Occipital lobe (tissue), 3 donors: ENCODE measurements at places on chromosomes 11 and 22. TPM values are rescaled to one million over a fixed set of nuclear protein-coding genes. Genes with fewer than 3 reads are reported as not detected.

GRCh38 chr11:2846056-2846455 lies 39.5 kb downstream of the CDKN1C start:
- no peak for DNase-seq

- DNase-seq: no peak
Measured at GRCh38 chr11:119745112-119745511, 16.1 kb upstream of the NECTIN1 start.

DNA sequence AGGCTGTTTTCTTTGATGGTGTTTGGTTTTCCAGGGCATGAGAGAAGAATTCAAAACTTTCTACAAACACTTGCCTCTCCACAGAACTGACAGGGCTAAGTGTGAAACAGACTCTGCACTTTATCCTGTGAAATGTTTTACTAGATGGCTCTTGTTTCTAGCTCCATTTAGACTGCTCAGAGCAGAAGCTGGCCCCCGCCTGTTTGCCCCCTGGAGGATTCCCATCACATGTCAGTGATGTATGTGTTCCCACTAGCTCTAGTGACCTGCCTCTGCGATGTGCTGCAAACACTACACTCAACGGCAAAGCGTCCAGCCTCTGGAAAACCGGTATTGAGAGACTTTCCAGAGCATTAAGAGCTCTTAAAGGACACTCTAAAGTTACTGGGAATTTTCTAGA lies 41.4 kb upstream of the PCF11 start:
- no peak for DNase-seq

- peak; percentile 15 for DNase-seq
Measured at GRCh38 chr22:30253205-30253852, 6.8 kb upstream of the LIF start.

DNA sequence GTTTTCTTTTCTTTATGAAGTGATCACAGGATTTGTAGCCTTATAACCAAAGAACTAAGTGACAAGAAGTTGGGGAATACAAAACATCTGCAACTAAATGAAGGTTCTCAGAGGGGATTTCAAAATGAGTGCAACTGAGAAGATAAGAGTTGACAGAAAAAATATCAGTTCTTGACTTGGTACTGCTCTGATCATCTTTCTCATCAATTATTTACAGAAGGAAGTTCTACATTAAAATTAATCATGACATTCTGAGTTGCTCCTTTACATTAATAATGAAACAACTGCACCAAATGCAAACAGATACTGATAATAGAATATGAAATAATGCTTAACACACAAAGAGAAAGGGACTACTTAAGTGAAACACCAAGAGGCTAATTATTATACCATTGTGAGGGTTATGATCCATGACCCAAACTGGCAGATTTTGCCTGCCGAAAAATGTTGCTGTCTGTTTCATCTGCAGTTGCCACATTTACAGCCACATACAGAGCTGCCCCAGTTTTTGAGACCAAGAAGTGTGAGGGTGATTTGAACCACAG lies 561.9 kb upstream of the ANO5 start:
- no peak for DNase-seq

- DNase-seq: no peak
Measured at GRCh38 chr22:24761888-24762675, 12.4 kb downstream of the PIWIL3 start.

DNA sequence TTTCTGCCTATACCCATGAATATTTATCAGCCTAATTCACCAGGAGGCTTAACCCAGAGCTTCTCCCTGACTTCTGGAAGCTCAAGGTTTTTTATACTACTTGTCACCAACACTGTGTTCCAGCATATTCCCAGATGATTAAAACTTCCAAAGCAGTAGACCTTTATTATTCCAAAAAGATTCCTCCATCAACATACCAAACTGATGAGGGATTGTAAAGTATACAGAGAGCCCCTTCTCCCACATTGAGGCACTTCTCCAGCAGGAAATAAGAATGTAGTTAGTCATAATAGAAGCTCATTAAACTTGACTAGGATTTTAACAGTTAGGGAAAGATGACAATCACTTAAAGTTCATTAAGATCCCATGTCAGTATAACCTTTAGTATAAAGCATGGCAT lies 51.4 kb upstream of the CEP126 start:
- DNase-seq: no peak

DNA sequence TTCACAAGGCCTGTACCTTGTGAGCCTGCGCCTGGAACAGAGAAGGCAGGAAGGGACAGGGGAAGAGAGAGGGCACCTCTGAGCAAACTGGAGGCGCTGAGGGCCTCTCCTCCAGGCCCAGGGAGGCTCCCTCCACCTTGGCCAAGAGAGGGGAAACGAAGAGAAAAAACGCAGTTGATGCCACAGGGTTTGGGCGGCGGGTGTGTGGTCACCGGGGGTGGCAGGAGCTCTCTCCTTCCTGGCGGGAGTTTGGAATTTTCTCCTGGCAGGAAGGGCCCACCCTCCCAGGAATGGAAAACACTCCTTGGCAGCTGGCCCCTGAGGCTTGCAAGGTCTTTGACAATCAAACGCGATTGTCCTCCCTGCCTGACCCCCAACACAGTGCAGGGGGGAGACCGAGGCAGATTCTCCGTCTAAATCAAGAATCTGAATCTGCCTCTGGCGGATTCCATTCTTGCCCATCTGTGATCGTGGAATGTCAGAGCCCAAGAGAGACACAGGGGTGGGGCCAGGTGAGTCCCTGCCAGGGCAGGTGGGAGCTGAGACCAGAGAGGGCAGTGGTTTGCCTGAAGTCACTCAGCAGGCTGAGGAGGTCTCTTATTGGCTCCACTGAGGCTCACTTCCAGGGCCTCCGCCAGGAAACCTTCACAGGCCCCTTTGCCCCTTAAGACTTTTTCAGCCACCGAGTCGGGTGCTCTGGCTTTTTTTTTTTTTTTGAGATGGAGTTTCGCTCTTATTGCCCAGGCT lies 21.0 kb downstream of the RPL3 start:
- DNase-seq: no peak

GRCh38 chr11:70775386-70776075 lies 377.2 kb downstream of the CTTN start:
- no peak for DNase-seq

DNA sequence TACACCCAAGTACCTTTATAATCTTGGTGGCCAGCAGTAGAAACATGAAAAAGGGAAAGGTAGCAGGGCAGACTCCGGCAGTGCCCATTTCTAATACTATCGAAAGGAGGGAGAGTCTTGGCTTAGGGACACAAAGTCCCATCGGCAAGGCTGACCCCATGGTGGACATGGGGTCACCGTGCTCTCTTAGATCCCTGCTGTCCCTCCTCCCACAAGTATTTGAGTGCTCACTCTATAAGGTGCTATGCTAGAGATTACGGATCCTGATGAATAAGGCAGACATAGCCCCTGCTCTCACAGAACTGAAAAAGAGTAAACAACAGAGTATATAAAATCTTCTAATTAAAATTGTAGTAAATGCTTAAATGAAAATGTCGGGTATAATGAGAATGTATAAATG lies 172.4 kb upstream of the PITPNB start:
- DNase-seq: no peak

DNA sequence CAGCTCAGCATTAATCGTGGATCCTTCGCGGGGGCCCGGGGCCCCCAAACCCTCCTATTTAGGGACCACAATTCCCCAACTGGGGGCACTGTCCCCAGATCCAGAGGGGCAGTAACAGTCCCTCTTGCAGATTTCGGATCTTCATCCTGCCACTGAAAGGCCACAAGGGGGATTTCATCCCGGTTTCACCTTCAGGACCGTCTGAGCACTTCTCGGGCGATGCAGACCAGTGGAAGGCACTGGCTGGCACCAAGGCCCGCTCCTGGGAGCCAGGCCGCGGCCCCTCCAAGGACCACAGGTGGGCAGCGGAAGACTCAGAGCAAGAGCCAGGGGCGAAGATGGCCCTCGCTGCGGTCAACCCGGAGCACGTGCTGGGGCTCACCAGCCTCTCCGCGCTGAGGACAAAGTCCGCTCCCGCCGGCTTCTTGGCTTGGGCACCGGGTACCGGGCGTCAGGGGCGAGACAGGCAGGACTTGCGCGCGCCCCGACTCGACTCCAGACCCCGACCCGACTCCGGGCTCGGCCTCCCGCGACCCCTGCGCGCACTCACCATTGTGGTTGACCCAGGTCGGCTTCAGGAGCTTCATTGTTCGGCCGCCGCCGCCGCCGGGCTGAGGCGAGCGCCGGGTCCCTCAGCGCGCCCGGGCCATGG lies 517 bp downstream of the HIRA start:
- no peak for DNase-seq

DNA sequence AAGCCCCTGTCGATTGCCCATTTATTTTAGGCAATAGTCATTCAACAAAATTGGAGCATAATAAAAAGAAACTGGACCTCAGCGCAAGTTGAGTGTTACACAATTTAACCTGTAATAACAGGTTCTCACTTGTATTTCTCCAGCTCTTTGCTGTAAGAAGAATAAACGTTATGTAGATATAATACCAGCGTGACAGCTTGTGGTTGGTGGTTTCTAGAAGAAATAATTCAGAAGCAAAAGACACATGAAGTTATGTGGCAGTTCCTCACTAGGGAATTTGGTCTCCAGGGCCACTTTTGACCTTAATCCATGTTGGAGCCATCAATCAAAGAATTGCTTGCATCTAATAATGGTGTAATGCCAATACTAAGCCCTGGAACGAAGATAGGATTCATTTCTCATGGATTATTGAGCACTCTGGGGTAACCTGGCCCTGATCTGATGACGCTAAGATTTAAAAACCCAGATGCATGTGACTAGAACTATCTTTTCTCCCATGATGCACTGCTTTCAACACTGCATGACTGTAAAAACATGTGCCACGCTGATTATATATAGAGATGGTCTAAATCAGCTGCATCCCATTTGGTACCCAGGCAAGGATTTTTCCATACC lies 129.7 kb upstream of the LDLRAD3 start:
- no peak for DNase-seq

DNA sequence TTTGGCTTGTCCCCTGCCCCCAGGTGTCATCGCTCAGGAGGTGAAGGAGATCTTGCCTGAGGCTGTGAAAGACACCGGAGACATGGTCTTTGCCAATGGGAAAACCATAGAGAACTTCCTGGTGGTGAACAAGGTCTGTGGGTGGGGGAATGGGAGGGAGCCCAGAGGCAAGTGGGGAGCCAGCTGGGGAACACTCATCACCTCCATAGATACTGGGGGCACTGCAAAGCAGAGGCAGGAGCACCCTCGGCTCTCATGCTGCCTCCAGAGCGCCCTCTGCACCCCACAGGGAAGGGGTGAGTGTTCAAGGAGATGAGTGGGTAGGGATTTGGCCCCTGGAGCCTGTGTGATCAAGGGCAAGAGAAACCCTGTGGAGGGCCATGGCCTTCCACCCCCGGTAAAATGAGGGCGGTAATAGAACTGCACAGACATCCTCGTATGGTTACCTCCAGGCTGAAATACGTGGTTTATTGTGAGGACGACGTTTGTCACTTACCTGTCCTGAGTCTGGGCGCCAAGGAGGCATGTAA lies 14.0 kb downstream of the TMEM258 start:
- no peak for DNase-seq

DNA sequence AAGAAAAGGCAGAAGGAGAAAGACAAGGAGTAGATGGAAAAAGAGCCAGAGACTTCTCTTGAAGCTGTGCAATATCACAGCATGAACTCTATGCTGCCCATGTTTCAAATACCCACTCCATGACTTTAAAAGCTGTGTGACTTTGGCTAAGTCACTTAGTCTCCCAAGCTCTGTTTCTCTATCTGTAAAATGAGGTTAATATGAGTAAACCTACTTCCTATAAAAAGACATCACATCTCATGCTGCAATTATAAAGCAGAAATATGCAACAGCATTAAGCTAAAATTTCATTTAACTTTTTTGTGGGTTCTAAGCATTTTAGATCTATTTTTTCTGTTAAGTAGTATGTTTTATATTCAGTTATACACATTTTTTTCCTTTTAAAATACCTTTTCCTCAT lies 11.6 kb downstream of the DGCR2 start:
- no peak for DNase-seq

GRCh38 chr11:65430406-65431217 lies 8.0 kb downstream of the NEAT1 start:
- DNase-seq: no peak

DNA sequence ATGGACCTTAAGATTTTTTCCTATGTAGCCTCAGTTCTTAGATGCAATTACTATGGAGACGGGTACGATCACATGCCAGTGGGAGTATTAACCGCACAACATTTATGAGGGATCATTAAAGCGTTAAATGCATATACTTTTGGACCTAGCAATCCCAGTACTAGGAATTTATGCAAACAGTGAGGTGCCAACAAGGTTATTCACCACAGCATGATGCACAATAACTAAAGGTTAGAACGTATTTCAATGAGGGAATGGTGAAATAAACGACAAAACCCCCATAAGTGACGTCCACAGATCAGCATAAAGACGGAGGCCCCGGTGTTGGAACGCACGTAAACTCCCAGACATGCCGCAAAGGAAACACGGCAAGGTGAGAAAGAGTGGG lies 539 bp downstream of the SIRT3 start:
- DNase-seq: no peak

DNA sequence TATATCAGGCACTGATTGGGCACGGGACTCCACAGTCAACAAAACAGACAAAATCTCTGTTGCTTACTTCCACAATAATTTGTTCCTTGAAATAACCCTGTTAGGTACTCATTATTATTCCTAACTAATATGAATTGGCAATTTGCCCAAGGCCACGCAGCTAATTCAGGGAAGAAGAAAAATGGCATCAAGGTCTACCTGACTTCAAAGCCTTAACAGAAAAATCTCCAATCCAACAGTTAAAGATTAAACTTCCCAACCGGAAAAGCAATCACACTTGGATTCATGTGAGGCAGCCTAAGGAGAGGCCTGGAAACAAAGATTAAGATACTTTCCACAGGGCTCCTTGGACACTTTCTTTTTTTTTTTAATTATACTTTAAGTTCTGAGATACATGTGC lies 68.9 kb downstream of the PRCP start:
- no peak for DNase-seq

- DNase-seq: no peak
Measured at GRCh38 chr11:132405728-132406127, 1035.3 kb downstream of the NTM start.

- DNase-seq: no peak
Measured at GRCh38 chr11:2294926-2295290, 6.8 kb downstream of the C11orf21 start.

GRCh38 chr11:129910360-129910759 lies 15.0 kb upstream of the NFRKB start:
- no peak for DNase-seq

GRCh38 chr11:108945341-108945740 lies 280.5 kb downstream of the DDX10 start:
- DNase-seq: no peak

- no peak for DNase-seq
Measured at GRCh38 chr22:30025221-30025620, 55.0 kb upstream of the HORMAD2 start.

GRCh38 chr11:95222817-95223216 lies 8.2 kb downstream of the SESN3 start:
- no peak for DNase-seq

GRCh38 chr11:78080818-78081495 lies 1.3 kb upstream of the NDUFC2 start:
- DNase-seq: no peak

CYP2R1 gene
- 43.7 TPM for total RNA-seq

CFL1 gene
- 404 TPM for total RNA-seq

PRR5 gene
- 13.6 TPM for total RNA-seq

OR51I2 gene
- not detected for total RNA-seq

PRDM11 gene
- 6.2 TPM for total RNA-seq

MMP7 gene
- 0.47 TPM for total RNA-seq

TMEM184B gene
- total RNA-seq: 10.9 TPM

MRGPRX3 gene
- total RNA-seq: not detected

ANO5 gene
- total RNA-seq: 26.8 TPM

PAMR1 gene
- 3.0 TPM for total RNA-seq
